Stimulated activated naive CD4-positive, alpha-beta T cell treated with Interleukin-2 at 50 U/mL for 16 hours (primary cell): ENCODE measurements at places on chromosomes 7 and 10.

DNA sequence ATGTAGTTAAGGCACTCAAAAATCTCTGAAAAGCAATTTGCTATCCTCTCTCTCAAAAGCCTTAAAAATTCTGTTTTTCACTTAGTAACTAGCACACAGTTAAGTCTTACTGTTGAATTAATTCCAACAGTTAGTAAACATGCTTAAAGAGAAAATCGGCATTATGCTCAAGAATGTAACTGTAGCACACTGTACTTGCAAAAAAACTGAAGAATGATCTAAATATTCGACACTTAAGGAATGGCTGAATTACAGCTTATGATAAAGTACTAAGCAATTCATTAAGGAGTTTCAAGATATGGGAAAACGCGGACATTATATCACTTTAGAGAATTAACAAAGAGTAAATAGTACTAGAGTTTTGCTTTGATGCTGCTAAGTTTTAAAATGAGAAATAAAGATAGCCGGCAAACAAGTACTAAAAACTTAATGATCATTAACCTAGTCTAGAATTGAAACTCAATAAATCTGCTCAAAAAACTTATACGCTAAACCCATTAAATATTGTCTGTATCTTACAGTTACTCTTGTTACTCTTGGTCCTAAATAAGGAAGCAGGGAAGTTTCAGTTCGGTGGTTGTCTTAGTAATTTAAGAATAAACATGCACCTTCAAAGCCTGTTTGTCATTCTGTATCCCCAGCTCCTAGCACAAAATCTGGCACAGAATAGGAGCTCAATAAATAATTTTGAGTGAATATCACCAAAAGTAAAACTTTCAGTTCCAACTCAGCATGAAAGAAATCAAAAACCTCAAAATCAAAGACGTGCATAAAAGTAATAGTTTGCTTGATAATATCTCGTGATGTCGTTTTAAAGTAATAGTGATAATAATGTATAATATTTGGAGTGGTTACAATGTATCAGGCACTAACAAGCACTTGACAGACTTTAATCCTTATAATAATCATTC is 1.2 kb downstream of the TRDMT1 start:
- DNase-seq, result no peak

DNA sequence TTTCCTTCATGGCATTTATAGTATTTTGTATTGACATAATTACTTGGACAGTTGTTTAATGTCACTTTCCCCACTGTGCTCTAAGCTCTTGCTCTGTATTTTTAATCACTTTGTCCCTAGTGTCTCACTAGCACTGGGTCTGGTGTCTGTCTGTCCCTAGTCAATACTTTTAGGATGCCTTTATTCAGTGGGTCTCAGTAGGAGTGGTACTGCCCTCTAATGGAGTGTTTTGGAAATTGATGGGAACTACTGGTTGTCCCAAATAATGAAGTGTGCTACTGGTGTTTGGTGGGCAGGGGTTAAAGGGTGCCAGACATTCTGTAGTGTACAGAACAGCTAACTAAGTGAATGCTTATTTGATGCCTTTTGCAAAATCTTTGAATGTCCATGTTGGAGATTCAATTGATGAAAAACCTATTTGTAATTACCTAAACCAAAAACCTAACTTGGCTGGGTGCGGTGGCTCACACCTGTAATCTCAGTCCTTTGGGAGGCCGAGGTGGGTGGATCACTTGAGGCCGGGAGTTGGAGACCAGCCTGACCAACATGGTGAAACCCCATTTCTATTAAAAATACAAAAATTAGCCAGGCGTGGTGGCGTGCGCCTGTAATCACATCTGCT is 33.3 kb downstream of the CDK14 start:
- no peak for DNase-seq

DNA sequence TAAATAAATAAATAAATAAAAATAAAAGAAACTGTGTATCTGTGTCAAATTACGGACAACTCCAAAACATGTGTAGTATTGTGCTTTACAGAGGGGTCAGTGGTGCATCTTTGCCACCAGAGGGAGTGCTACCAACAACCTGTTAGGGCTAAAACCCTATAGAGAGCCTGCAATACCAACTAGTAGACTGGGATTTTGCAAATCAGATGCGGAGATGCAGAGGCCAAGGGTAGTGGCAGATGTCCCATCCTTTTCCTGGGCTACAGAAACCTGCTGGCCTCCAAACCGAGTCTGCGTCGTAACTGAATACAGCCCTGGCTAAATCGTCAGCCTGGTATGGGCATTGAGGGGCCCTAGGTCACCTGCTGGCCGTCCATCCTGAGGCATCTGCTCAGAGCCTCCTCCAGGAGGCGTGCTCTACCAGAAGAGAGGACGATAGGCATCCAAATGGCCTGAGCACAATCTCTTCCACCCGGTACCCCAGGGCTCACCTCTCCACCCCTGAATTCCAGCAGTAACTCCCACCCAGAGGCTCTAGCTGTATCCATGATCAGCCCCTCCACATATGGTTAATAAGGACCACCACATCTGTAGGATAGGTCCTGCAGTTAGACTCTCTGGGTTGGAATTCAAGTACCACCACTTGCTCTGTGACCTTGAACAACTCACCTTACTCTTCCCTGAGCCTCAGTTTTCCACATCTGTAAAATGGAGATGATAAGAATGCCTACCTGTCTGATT is 6.2 kb upstream of the RRP12 start:
- DNase-seq, result peak; percentile 62

DNA sequence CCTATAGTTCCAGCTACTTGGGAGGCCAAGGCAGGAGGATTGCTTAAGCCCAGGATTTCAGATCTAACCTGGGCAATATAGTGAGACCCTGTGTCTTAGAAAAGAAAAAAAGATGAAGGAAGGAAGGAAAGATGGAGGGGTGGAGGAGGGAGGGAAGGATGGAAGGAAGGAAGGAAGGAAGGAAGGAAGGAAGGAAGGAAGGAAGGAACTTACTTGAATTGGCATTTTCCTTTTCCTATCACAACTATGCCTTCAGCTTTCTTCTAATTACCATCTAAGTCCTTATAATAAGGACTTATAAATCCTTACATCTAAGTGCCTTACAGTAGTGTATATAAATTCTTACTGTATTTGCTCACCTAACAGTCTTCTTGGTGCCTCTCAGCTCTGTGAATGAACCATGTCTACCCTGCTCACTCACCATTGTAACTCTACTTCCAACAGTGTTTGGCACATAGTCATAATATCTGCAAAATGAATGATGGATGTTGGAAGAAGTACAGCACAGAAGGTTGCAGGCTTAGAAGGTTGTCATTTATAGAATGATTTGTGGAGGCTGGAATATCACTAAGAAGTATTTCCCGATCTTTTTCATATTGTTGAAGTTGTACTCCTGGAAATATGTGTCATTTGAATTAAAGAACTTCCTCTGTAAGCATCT is 125.5 kb downstream of the KIAA1217 start:
- no peak for DNase-seq

GRCh38 chr7:117970801-117971200 is 97.6 kb upstream of the CTTNBP2 start:
- DNase-seq, result no peak

DNA sequence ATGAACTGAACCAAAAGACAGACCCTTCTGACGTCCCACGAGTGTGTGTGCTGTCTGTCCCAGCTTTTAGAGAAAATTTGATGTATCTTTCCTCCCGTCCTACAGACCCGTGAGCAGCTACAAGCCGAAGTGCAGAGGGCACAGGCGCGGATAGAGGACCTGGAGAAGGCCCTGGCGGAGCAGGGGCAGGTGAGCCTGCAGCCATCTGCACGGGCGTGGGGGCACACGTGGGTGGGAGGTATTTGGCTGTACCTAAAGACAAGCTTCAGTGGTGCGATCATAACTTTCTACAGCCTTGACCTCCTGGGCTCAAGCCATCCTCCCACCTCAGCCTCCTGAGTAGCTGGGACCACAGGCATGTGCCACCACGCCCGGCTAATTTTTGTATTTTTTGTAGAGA is 41.7 kb upstream of the DPYSL4 start:
- DNase-seq, result no peak

GRCh38 chr10:11578802-11579255 is 32.6 kb downstream of the USP6NL start:
- peak; percentile 35 for DNase-seq

- DNase-seq, result no peak
Measured at GRCh38 chr7:106773228-106773627, 91.9 kb upstream of the PIK3CG start.

GRCh38 chr7:80443325-80443724 is 68.5 kb downstream of the GNAT3 start:
- DNase-seq, result no peak

DNA sequence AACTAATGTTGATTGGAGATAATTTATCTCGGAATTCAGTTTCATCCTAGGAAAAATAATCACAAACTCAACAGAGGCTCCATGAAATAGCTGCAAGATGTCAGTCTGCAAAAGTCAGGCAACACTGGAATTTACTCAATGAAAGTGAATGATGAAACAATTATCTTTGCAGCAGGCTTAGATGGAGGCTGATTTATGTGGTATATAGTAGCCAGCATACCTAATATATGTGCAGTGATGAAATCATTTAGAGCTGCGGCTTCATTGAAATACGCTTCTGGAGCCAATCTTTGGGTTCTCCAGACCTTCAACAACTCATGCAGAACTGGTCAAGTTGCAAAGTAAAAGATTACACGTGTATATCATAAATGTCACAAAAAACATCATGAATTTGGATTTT is 113.3 kb downstream of the ITGA8 start:
- no peak for DNase-seq

DNA sequence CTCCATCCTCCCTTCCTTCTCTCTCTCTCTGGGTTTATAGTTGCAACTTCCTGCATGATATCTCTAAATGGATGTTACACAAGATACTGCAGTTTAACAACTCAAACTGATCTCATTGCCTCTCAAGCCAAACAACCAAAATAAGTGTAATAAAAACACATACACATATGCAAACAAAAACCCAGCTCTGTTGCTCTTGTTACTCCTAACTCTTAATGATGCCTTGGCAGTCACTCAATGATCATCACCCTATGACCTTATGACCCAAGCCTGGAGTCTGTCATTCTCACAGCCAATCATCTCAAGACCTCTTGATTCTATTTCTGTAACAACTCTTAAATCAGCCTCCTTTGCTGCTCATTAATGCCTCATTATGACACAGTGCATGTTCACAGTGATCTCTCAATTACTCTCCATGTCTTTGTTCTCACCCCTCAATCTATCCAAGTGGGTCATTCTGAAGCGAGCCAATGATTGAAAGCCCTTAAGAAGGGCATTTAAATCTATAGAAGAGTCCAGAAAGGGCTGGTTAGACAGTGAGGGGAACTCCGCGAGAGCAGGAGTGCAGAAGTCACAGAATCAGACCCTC is 210.9 kb downstream of the INHBA start:
- no peak for DNase-seq

GRCh38 chr7:99141334-99141733 is 2.6 kb downstream of the SMURF1 start:
- no peak for DNase-seq

DNA sequence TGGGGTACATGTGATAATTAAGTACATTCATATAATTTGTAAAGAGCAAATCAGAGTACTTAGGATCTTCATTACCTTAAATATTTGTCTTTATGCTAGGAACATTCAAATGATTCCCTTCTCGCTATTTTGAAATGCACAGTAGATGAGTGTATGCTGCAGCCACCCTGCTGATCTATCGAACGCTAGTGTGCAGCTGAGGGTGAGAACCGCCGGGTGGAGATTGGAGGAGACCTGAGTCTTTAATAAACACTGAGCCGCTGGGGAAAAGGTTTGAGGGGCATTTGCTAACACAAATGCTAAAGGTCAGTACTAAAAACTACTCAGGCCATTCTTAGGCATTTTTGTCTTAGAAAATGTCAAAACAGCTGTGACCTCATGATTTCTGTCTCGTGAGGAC is 148.0 kb downstream of the DPP6 start:
- DNase-seq, result no peak

DNA sequence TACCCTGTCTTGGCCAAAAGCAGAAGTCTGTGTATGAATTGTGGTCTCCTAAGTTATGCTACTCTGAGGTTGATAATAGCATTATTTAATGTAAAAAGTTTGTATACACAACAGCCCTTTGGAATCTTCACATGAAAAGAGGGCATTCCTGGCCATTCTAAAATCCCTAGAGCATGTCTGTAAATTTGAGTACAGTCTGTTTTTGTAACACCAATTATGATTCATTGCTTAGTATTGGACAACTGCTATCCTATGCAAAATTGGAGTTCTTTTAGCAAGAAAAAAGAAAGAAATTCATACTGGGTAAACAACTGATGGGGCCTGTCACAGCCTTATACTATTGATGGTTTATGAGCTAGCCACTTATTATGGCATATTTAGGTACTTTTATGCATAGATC is 10.2 kb downstream of the CUTC start:
- DNase-seq, result no peak

GRCh38 chr10:77574438-77574837 is 63.2 kb downstream of the KCNMA1 start:
- DNase-seq, result no peak

DNA sequence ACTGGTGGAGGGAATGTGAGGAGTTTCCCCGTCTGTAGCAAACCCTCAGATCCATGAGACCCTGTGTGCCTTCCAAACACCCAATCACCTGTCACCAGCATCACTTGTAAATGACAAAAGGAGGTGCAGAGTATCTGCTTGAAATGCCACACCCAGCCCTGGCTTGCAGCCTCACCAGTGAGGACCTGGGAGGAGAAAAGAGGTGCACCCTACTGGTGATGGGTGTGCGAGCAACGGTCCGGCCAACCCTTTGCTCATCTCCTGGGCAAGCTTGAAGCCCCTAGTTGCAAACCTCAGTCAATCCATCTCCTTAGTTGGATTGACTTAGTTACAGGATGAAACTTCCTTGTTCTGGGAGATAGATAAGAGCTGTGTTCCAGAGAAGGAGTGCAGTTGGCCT is 62.4 kb upstream of the WAPL start:
- no peak for DNase-seq

GRCh38 chr7:23299770-23300300 is 696 bp downstream of the MALSU1 start:
- peak; percentile 4 for DNase-seq

GRCh38 chr7:142554560-142555532 is 194.4 kb upstream of the PRSS1 start:
- no peak for DNase-seq

DNA sequence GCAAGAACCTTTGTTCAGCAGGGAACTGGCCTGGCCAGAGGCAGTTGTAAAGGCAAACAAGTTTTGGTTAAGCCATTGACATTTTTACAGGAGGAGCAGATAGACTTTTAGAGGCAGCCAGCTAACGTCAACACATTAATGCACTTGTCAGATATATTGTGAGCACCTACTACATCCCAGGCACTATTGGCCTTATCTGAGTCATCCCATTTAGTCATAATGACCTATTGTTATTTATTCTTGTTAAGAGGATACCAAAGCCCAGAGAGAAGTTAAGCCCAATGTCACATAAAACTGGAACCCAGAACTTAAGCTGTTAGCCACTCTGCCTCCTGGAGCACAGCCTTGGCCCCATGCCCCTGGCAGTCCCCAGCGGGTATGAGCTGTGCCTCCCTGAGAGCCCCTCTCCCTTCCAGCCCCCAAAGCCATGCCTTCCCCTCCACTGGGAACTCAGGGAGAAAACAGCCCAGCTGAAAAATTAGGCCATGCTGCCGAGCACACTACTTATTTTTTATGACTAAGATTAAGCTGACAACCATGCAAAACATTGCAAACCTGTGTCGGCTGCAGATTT is 32.7 kb upstream of the TRIM8 start:
- DNase-seq, result no peak
